AG08396 (cell line): ENCODE measurements at places on chromosomes 12 and 14.

DNA sequence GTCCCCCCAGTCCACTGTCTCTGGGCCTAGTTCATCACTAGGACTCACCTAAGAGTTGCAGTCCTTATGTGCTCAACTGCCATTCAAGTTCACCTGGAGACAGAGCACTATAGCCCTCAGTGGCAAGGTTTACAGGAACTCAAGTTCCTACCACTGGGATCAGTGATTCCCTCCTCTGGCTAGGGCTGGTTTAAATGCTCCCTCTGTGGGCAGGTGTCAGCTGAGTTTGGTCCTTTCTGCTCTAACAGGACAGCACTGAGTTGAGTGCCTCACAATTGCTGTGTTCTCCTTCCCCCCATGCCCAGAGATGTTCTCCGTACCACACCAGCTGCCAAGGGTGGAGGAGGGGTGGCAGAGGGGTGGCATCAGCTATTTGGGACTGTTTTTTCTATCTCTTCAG is 20.8 kb upstream of the SAV1 start:
- DNase-seq: no peak

GRCh38 chr12:84644908-84645307 is 267.7 kb downstream of the SLC6A15 start:
- DNase-seq: no peak

DNA sequence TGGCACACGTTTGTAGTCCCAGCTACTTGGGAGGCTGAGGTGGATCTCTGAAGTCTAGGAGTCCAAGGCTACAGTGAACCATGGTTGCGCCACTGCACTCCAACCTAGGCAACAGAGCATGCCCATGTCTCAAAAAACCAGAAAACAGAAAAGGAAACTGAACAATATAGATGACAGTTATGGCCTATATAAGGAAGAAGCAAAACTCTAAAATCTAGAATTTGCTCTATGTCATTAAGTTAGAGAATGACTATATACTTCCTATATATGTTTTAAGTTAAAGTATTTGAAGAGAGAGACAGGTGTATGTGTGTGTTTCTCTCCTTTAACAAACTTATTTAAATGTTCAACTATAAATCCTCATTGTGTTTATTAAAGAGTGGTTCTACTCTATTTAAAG is 65.8 kb downstream of the MNAT1 start:
- no peak for DNase-seq

- no peak for DNase-seq
Measured at GRCh38 chr12:69438539-69438938, 31.6 kb upstream of the FRS2 start.

DNA sequence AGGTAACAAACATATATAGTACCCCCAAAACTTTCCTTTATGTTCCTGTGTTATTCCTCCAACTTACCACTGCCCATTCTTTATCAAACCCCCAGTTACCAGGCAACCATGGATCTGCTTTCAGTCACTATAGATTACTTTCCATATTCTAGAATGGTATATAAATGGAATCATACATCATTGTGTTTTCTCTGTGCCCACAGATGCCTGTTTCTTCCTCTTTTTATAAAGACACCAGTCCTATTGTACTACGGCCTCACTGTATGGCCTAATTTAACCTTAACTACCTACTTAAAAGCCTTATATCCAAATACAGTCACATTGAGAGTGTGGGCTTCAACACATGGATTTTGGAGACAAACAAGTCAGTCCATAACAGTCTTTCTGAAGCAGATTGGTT is 2.6 kb downstream of the TAS2R14 start:
- DNase-seq: no peak

GRCh38 chr12:70645494-70646317 is 8.5 kb upstream of the PTPRB start:
- DNase-seq: peak; percentile 55

GRCh38 chr12:22206111-22206728 is 128.3 kb downstream of the ST8SIA1 start:
- no peak for DNase-seq
